ENCODE measurements at places on chromosomes 3 and 15.

- DNase-seq = no peak
Observed at GRCh38 chr3:144350125-144350524, 378.5 kb downstream of the DIPK2A start.

DNA sequence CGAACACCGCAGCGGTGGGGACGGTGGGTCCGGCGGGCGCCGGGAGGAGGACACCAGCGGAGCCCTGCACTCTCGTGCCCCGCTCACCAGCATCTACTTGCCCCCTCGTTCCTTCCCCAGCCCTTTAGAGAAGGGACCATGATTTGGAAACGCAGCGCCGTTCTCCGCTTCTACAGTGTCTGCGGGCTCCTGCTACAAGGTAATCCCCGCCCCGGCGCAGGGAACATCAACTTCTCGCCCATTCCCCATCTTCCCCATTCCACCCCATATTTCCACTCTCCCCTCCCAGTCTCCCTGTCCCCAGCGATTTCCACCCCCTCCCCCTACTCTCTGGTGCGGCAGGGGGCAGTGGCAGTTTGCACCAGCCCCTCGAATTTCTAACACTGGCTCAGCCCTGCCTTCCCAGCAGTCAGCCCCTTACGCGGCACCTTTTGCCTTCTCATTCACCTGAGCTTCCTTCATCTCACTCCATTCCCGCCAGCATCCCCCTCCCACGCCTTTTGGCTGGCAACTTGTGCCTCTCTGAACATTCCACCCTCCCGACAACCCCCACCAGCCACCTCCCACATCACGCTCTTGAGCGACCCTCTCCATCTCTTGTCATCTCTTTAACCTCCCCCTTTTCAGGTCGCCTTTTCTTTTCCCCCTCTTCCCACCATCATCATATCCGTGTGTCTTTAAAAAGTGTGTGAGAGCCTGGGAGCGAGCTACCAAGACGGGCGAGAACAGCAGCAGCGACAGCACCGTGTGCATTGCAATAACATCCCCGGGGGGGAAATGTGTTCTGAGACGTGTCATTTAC, 882 bp downstream of the CADM2 start:
- no peak for DNase-seq

DNA sequence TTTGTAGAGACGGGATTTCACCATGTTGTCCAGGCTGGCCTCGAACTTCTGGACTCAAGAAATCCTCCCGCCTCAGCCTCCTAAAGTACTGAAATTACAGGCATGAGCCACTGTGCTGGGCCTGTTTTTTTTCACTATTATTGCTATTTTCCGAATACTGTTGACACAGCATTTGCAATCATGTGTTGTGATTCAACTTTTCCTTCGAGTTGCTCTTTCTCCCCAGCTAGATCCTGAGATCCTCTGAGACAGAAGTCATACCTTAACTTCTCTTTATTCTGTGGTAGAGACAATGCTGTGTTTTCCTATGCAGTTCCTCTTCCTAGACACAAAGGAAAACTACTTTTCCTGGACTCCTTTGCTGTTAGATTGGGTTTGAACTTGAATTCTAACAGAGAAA, 46.4 kb upstream of the USP3 start:
- DNase-seq = no peak

GRCh38 chr3:55286693-55287092, 200.4 kb downstream of the WNT5A start:
- no peak for DNase-seq

DNA sequence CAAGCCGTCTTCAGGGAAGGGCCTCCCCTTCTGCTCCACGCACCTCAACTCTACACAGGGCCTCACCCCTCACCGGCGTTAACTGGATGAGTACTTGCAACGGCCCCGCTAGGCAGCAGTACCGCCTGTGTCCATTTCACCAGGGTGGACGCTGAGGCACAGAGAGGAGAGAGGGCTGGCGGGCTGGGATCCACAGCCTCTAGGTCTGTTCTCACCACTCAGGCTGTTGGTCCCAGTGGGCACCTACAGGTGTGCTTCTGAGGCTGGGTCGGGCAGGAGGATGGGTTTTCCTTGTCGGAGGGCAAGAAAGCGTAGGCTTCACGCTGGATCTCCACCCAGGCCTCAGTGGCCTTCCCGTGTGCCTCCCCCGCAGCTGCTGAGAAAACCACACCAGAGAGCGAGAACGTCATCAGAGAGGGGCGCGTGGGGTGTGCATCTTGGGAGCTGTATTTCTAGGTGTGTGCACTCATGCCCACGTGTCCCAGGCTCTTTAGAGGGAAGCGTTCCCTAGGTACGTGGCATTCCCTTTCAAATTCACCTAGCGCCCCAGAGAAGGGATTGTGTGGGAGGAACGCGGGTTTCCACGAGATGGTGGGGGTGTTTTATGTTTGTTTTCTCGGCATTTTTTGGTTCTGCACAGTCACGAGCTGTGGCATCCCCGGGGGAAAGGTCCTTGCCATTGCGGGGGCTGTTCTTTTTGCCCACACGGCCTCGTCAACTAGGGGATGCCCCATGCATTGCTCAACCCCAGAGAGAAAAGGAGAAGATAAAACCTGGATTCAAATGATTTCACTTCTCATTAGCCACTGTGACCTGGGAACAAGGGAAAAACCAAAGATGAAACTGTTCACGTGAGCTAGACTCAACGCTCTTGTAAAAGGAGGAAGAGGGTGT, 67.7 kb downstream of the MGLL start:
- no peak for DNase-seq

GRCh38 chr3:66038384-66038725, 363 bp downstream of the MAGI1 start:
- no peak for DNase-seq

DNA sequence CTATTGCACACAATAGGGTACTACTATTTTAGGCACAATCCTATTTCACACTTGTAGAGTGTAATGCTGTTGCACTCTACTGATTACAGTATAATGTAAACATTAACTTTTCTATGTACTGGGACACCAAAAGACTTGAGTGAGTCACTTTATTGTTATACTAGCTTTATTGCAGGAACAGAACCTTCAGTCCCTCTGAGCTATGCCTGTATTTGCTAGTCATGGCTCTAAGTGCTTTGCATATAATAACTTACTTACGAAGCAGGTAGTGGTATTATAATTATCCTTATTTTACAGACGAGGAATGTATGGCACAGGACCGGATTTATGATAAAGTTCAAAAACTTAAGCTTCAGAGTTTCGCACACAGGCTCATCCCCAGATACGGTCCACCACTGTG, 106.6 kb upstream of the SLC6A6 start:
- no peak for DNase-seq

DNA sequence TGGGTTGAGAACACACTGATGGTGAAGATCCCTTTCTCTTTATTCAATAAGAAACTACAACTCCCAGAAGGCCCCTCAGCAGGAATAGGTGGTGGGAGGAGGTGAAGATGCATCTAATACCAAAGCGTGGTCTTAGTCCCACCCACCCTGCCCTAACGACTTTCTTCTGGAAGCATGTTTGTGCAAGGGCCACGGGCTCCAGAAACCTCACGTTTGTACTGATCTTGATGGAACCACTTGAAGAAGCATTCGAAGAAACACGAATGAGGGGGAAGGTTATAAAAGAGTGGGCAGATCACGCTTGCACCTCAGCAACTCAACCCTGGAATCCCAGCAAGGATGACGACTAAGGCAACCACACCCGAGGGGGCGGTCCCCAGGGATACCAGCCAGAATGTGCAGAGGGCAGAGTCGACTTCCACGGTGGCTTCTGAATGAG, 10.6 kb upstream of the SLC25A36 start:
- DNase-seq = no peak

GRCh38 chr3:128415773-128416577, 50.7 kb downstream of the DNAJB8 start:
- no peak for DNase-seq

- DNase-seq = peak; percentile 16
Observed at GRCh38 chr3:100400419-100400779, 490 bp downstream of the TOMM70 start.

- no peak for DNase-seq
Observed at GRCh38 chr3:55608301-55608937, 121.3 kb upstream of the WNT5A start.

GRCh38 chr3:25775936-25776335, 7.3 kb downstream of the NGLY1 start:
- DNase-seq = no peak

- DNase-seq = no peak
Observed at GRCh38 chr3:102532901-102533300, 98.1 kb downstream of the ZPLD1 start.

DNA sequence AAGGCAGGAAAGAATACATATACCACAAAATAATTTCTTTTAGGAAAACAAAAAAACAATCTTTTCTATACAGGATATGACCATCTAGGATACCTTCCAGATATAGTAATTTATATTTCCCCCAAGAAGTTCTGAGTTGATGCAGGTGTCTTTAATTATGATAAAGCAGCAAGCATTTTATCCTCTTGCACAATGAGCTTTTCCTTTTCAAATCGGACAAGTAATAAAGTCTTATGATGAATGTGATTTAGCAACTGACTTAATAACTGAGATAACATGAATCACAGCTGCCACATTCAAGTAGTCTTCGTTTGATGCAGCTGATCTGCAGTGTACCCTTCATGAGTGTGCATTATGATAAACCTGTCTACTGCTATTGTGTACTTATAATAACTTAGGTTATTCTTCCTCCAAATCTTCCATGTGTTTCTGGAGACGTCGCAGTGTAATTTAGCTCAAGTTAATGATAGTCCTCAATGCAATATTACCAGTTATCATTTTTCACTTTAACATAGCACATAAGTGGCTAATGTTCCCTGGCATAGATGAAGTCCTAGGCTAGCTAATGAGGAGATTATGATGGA, 260.3 kb upstream of the MRPL3 start:
- DNase-seq = no peak

DNA sequence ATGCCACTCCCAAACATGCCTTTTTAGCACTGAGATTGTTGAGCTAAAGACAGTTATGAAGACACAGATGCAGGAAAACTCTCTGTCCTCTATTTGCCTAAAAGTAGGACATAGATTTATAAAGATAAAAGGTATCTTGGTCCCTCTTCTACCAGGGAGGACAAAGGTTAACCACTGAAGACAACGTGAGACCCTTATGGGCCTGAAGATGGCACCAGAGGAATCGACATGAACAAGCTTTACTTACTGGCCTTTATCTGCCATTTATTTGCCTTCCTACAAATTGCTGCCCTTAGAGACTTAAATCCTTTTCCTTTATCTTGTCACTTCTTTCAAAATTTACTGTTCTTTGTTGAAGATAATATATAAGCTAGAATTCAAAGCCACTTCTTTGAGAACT, 109.7 kb upstream of the FAM3D start:
- no peak for DNase-seq

DNA sequence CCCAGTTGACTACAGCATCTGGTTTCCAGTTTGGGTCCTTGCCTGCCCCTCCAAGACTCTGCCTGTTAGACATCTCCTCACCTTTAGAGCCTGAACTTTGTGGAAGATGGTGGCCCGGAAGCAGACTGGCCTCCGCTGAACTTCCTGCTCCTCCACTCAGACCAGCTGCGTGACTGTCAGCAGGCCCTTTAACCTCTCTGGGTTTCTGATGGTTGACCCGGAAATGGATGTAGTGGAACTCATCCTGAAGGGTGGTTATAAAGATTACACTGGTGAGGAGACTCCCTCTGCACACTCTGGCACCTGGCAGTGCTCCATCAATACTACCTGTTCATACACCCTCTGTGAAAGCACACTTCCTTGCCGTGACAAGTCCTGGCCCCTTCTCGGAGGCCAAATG, 151.9 kb upstream of the TLE3 start:
- no peak for DNase-seq

GRCh38 chr3:186642014-186642413, 1.8 kb downstream of the FETUB start:
- DNase-seq = no peak

GRCh38 chr3:52982839-52983238, 63.0 kb downstream of the SFMBT1 start:
- no peak for DNase-seq

GRCh38 chr15:44038755-44039191, 156.3 kb downstream of the FRMD5 start:
- DNase-seq = no peak

DNA sequence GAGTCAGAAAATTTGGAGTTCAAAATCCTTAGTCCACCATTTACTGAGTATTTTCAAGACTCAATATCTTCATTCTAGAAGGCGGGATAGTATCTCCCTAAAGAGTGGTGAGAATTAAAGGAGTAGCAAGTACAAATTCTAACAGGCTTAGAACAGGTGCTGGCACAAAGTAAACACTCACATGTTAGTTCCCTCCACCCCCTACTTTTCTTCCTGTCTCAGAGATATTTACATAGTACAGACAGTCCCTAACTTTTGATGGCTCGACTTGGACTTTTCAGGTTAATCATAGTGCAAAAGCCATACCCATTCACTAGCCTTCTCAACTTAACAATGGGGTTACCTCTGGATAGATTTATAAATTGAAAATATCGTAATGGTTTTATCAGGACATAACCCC, 476.2 kb upstream of the RASGRP1 start:
- no peak for DNase-seq

- DNase-seq = no peak
Observed at GRCh38 chr3:160568989-160569388, 3.6 kb upstream of the KPNA4 start.

GRCh38 chr3:128991355-128991895, 2.5 kb downstream of the CFAP92 start:
- DNase-seq = no peak

GRCh38 chr3:134603480-134603879, 47.3 kb downstream of the KY start:
- DNase-seq = no peak

- no peak for DNase-seq
Observed at GRCh38 chr15:67741308-67741707, 84.0 kb upstream of the SKOR1 start.

DNA sequence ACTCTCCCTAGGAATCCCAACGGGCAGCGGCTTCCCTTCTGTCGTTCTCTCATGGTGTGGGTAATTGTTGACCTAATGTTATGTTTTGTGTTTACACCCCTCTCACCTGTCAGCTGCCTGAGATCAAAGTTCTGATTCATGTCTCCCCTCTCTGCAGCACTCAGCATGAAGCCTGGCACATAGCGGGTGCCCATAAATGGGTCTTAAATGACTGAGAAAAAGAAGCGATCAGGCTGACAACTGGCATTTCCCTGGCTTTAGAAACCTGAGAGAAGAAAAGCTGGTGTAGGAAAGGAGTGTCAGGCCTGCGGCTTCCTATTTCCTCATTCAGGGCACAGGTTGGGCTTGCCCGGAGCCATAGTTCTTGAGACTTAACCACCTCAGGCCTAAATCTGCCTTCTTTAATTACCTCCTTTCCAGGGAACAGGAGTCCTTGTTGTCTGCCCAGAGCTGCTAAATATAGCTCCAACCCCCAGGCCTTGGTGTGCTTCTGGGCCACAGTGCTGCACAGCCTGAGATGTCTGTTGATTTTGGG, 31.8 kb downstream of the LPP start:
- DNase-seq = no peak

- no peak for DNase-seq
Observed at GRCh38 chr3:157148196-157148889, 11.6 kb downstream of the CCNL1 start.

DNA sequence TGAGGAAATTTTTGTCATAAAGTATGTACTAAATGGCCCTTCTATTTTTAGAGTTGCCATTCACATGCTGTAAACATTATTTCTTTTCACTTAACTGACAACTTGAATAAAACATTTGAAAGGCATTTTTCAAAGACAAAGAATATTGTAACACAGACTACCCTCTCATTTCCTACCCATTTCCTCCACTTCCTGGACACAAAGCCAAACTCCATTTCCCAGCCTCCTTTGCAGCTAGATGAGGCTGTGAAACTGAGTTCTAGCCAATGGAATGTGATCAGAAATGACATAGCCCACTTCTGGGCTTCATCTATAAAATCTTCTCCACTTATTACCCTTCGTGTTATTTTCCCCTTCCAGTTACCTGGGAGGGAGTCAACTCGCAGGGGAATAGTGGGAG, 288.9 kb upstream of the DPH6 start:
- no peak for DNase-seq
